GM04503 (cell line): ENCODE measurements at places on chromosomes 11 and 22.
A peak's percentile ranks its signal among the peaks of the same experiment; 100 is the strongest.

DNA sequence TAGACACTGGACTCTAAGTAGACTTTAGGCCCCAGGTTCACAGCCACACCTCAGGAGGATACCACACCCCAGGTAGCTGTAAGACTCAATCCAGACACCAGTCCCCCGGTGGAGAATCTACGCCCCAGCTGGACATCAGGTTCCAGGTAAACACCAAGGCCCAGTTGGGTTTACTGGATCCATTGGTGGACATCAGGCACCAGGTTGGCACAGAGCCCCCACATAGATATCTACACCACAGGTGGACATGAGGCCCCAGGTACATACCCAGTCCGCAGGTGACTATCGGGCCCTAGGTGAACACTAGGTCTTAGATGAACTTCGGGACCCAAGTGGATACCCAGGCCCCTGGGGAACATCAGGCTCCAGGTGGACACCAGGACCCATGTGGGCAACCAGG lies 58.9 kb upstream of the SEPTIN5 start:
- no peak for DNase-seq

DNA sequence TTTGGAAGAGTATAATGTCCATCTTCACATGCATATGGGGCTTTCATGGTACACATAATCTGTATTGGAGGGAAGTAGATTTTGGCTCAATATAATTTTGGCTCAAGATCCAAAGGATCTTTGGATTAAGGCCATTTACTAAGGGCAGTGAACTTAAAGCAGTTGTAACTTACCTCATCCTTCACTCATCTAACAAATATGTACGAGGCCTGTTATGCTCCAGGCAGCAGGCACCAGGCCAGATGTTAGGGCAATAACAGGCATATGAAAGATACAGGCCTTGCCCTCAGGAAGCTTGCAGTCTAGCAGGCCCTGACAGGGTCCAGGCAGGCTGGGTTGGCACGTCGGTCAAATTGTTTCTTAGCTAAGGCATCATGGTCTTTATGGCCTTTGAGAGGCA lies 44.6 kb downstream of the LIF start:
- no peak for DNase-seq

GRCh38 chr11:62124186-62125113 lies 639 bp downstream of the INCENP start:
- no peak for DNase-seq

DNA sequence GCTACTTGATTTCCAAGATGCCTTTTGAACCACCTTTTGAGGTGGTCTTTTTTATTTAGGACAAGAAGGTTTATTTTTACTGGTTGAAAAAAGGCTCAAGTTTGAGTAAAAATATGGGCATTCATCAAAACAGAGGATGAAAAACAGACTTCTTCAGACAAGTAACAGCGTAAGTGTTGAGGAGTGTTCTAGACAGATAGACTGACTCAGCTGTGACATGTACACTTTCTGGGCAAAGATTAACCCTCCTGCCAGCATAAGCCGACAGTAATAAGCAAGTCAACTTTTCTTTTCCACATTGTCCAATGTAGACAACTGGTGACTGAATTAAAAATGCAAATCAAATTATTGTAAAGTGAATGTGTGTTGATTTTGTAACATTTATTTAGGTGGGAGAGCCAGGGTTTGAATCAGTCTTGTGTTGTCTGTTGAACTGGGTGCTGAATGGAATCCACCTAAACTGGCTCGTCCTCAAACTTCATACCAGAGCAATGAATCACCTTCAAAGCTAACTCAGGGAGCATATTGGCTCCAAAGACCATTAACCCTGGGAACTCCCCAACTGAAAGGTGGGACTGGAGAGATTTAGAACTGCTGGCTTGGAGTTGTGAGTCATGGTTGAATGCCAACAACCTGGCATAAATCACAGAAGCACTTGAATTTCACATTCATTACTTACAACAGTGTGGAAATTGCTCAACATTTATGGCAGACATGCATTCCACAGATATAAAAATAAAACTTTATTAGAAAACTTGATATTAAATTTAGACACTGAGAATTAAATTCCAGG lies 377.0 kb downstream of the ETS1 start:
- peak; percentile 95 for DNase-seq

DNA sequence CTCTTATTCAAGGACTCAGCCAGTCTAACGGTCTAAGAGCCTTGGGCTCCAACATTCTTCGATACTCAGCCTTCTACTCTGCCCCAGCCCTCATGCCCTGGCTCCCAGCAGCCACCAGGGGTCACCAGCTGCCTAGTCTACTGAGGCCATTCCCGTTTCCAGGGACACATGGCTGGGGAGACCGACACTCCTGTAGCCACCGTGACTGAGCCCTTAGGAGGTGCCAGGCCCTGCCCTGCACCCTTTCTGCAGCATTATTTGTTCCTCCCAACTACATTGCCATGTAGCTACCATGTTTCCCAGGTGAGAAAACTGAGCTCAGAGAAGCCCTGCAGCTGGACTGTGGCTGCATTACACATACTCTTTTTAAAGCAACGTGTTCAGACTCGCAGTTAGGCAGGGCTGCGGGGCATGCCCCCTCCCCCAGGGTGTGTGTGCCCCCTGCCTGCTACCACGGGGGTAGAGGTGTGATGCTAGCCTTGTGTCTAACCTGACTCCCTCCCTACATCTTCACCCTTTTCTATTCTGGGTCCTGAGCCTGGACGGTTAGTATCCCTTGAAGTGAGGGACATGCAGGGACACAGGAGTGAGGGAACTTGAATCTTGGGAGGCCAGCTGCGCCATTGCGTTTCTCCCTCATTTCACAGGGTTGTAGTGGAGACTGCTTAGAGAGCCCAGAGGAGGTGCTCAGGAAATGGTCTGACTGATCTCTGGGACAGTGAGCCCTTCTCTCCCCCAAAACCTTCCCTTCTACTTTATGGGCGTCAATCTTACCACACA lies 17.5 kb downstream of the ATG16L2 start:
- DNase-seq: no peak

DNA sequence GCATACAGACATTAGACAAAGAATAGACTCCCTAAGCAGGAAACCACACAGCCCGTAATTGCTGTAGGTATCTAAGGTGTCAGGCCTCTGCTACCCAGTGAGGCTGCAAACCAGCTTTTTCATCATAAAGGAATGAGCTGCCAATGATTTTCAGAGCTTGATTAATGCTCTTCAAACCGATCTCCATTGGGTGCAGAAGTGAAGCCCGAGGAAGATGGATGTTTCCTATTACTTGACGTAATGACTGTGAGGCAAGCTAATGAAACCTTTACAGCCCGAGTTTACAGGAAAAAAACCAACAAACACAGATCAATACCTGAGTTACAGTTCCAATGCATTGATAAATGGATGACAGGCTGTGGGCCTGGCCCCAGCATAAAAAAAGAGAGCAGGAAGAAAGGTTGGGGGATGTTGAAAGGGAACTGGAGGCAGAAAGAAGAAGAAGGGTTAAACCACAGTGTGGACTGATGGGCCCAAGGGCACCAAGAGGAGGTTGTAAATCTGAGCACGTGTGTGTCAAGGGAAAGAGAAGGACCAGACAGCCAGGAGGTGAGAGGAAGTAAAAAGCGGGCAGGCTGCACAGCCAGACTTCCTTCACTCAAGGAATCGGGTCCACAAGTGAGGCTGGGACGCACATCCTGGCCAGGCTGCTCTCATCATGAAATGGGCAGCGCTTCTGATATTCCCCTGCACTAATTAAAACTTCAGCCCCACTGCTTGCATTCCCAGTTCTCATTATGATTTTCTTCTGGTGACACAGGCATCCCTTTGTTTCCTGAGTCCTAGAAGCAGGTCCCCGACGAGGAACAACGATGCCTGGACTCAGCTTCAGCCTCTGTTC lies 70.6 kb upstream of the NTM start:
- no peak for DNase-seq

DNA sequence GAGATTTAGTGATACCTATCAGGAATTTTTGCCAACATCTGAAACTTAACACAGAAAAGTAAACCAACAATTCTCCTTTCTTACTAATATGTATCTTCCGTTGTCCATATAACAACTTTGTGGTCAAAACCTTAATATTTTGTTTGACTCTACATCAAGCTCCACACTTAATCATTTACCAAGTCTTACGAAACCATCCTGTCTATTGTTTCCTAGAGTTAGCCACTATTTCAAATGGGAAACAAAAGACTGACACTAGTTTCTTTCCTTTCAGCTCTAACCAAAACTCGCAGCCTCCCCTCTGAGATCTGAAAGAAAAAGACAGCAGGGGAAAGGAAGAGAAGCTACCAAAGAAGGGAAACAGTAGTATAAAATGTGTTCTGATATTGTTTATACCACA lies 26.5 kb upstream of the PRDM10 start:
- no peak for DNase-seq

- no peak for DNase-seq
Observed at GRCh38 chr11:80613655-80614054, 1172.8 kb upstream of the TENM4 start.

- DNase-seq: no peak
Observed at GRCh38 chr11:1230456-1231395, 7.9 kb downstream of the MUC5B start.

GRCh38 chr11:20097319-20098221 lies 62.7 kb downstream of the DBX1 start:
- peak; percentile 91 for DNase-seq

- DNase-seq: no peak
Observed at GRCh38 chr11:45665933-45666647, 668 bp upstream of the CHST1 start.

DNA sequence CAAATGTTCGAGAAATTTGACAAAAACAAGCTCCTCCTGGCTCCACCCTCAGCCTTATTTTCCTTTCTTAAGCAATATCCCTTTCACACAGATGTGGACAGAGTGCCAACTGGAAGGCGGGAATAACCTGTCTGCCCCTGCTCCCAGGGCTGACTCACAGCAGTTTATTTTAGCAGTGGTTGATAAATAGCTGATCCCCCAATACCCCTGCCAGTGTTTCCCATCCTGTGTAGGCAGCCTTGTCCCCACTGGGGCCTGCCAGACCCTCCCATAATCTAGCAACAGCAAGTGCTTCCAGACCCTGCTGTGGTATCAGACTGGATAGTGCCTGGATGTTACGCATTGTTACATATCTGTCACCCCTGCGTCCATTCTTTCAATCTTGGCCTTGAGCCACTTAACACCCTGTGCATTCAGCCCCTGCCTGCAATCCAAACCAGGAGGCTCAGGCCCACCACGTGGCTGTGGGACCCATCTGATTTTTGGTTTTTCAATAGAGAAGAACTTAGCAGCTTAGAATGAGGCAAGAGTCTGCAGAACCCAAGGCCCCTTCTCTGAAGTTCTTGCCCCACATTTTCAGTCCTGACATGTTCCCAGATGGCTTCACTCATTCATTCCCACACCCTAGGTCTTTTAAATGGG lies 53.7 kb downstream of the PARVA start:
- DNase-seq: no peak

- DNase-seq: no peak
Observed at GRCh38 chr11:65183201-65183891, 1.6 kb downstream of the CAPN1 start.

DNA sequence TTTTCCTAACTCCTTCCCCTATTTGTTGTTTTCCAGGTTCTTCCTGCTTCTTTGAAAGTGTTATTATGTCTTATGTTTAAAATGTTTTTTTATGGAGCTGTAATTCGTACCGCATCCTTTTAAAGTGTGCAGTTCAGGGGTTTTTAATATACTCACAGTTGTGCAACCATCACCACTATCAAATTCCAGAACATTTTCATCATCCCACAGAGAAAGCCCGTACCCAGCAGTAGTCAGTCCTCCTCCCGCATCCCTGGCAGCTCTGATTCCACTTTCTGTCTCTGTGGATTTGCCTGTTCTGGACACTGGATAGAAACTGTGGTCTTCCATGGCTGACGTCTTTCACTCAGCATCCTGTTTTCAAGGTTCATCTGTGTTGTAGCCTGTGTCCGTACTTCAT lies 73.7 kb downstream of the JAM3 start:
- no peak for DNase-seq

- DNase-seq: no peak
Observed at GRCh38 chr11:766106-766935, 11.0 kb downstream of the GATD1 start.
